ENCODE measurements at places on chromosomes 6 and 20.

GRCh38 chr20:50930139-50930975 is 880 bp downstream of the ADNP start:
- DNase-seq = peak; percentile 53

- no peak for DNase-seq
Observed at GRCh38 chr6:5067305-5067704, 17.8 kb upstream of the PPP1R3G start.

DNA sequence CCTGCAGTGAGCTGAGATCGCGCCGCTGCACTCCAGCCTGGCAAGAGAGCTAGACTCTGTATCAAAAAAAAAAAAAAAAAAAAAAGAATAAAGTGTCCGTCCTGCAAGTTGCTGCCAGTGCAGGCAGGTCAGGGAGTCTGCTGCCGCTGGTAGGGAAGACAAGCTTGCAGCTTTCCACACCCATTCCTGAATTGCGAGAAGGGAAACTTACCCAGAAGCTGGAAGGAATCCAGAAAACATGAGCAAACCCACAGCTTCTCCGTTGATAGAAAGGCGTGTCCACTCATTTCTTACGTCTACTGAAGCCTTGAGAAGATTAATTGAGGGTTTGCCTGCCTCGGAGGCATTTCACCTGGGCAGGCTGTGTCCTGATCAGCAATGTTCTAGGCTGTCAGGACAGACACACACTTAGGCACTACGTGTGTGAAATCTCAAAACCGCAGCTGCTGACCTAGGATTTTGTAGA is 61.6 kb upstream of the DSP start:
- no peak for DNase-seq

GRCh38 chr20:36215778-36216177 is 20.5 kb upstream of the AAR2 start:
- no peak for DNase-seq

- peak; percentile 27 for DNase-seq
Observed at GRCh38 chr20:36070451-36070850, 84.1 kb upstream of the EPB41L1 start.

DNA sequence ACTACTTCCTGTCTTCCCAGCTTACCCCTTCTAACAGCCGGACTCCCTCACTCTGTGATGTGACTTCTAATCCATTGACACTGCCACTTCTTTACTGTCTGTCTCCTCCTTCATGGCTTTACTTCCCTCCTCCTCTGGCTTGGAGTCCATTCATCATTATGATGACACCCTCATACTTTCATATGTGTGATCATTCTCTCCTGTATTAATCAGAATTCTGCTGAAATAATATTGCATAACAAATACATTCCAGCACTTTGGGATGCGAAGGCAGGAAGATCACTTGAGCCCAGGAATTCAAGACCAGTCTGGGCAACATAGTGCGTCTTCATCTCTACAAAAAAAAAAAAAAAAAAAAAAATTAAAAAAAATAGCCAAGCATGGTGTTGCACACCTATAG is 147.9 kb upstream of the BTBD3 start:
- no peak for DNase-seq

Data from nephron progenitor cell (in vitro differentiated cells).